SW480 (cell line): ENCODE measurements at places on chromosomes 12 and 14.

- DNase-seq, result no peak
Measured at GRCh38 chr12:124040291-124040690, 67.3 kb downstream of the ZNF664 start.

- no peak for DNase-seq
Measured at GRCh38 chr12:12180136-12180535, 86.7 kb downstream of the LRP6 start.

GRCh38 chr14:85280074-85280473, 249.9 kb upstream of the FLRT2 start:
- DNase-seq, result no peak

- peak; percentile 72 for DNase-seq
Measured at GRCh38 chr12:64560396-64561301, 49.6 kb upstream of the RASSF3 start.

DNA sequence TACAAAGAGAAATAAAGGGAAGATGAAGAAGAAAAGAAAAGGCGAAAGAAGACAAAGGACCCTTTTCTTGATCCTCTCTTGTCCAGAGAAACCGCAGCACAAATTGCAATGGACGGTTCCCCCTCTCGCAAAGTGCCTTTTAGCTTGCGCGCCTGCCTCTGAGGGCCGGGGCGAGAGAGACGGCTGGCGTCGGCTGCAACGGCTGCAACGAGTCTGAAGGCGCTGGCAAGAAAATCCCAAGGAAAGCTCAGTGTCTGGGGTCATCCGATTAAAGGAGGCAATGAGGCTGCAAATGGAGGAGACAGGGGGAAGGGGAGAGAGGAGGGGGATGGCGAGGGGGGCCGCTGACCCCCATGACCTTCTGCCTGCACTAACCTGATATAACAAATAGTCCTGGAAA, 671.5 kb downstream of the MED13L start:
- DNase-seq, result no peak

GRCh38 chr14:39472078-39472477, 39.8 kb upstream of the FBXO33 start:
- no peak for DNase-seq

DNA sequence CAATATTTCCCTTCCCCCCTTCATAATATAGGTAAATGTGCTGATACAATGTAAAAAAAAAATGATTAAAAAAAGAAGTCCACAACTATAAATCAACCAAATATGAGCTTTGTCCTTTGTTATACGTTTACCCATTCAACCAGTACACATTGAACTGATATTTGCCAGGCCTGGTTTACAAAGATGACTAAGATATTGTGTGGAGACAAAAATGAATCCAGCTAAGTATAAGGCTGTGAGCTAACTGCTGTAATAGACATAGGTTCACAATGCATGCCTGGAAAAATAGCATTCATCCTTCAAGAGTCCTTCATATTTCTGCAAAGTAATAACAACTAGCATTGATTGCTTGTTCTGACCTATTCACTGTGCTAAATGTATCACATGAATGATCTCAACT, 6.9 kb downstream of the C12orf56 start:
- DNase-seq, result no peak

GRCh38 chr14:101313268-101313667, 248.0 kb upstream of the DIO3 start:
- DNase-seq, result no peak

DNA sequence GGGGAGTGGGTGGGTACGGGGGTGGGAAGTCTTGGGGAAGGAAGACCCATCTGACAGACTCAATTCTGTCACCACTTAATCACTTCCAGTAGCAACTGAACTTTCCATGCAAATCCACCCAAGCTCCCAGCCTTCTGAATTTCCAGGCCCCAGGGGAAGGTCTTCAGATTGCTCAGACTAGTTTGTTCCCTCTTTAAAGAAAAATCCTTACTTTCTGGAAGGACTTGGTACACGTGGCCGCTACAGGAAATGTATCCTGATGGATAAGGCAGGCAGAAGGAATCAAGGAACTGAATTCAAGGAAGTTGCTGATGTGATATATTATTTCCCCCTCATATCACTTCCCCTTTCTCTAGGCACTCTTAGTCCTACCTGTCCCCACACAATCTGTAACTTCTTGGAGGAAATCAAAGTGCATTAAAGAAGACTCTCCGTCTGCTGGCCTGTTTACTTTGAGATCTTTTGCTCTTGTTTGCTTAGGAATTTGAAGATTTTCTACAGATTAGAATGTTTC, 6.4 kb downstream of the NFKBIA start:
- no peak for DNase-seq

DNA sequence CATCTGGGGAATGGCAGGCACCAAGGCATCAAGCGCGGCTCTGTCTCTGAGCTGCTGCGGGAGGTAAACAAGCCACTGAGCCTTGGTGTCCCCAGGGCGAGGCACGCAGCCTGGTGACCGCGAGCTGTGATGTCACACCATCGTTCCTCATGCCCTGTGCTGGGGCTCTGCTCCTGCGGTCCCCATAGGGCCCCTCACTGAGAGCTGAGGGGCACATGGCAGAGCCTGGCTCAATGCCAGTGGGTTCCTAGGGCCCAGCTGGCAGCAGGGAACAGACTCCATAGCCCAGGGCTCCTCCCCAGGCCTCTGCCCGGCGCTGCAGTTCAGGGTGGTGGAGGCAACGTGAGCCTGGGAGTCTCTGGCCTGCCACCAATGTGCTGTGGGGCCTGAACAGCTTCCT, 22.6 kb downstream of the CHGA start:
- DNase-seq, result no peak

DNA sequence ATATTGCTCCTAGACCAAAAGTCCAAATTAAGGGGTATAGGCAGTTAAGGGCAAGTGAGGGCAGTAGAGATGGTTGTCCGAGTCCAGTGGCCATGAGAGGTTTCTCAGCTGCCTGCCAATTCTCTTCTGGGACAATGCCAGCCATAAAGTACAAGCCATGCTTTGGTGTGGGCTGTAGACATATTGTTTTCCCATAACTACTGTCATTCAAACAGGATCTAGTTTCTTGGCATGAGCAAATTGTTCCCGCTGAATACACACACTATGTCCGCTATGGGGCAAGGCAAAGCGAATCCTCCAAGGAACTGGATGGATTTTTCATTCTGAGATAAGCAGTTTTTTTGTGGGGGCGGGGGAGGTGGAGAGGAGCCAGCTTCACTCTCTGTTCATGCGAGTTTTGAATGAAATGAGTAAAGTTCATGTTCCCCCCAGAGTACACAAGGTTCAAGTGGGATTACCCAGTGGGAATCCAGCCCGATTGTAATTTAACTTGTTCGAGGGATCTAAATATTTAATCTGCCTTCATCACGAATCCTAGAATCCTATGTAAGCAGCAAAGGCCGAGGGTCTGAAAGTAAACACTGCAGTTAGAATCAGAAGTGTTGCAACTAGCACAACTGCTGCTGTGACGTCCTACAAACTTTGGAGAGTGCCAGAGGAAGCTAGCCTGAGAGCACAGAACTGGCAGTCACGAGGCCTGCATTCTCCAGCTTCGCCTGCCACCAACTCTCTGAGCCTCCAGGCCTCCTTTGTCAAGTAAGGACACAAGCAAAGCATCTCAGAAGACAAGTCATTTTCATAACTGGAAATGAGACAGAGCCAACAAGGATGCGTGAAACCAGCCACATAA, 137.0 kb downstream of the CRADD start:
- DNase-seq, result no peak

DNA sequence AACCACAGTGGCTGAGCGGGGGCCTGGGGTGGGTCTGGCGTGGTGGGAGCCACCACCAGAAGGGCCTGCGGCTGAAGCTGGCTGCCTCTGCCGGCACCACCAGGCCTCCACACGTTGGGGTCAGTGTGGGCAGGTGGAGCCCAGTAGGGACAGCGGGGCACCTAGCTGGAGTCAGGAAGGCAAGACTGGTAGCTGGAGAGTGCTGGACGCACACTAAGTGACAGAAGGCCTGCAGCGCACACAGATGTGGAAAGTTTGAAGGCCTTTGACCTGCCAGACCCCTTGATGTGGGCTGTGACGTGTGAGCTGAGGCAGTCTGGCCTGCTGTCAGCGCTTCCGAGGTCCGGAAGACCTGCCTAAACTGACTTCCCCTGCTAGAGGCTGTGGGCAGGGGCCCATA, 26.3 kb downstream of the RIN3 start:
- no peak for DNase-seq

DNA sequence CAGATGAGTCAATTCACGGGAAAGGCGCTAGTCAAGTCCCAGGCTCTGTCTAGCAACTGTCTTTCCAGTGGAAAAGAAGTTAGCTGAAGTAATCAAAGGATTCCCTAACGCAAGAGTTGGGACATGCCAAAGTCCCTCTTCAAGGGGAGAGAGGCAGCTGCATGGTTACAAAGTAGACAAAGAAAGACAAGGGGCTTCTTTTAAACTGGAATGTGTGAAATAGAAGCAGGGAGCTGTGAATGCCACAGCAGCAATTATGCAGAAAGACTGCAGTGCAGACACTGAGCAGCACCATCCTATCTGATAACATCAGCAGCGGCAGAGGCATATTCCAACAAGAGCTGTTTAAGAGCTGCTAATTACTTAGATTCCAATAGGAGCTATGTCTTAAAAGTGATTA, 12.5 kb upstream of the CIPC start:
- no peak for DNase-seq

GRCh38 chr14:100736269-100737180, 9.8 kb downstream of the DLK1 start:
- no peak for DNase-seq

- DNase-seq, result peak; percentile 70
Measured at GRCh38 chr14:53663709-53664108, 292.9 kb downstream of the BMP4 start.

DNA sequence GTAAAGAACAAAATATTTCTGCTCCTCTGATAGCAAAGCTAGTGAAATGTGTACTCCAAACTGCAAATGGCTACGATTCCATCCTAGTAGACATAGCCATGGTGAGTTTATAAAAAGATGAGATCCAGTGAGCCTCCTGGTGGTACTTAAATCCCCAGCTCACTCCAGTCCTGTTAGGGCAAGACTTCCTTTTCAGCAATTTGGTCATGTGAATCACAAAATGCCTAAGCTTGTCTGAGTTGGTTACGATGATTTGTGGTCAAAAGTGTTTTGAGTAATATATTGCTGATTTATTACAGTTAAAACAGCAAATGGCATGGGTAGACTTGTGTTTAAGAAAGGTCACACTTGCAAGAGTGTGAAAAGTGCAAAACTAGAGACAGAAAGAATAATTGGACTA, 102.7 kb upstream of the NAV3 start:
- DNase-seq, result no peak

GRCh38 chr12:66176105-66176900, 6.5 kb upstream of the TMBIM4 start:
- DNase-seq, result no peak

DNA sequence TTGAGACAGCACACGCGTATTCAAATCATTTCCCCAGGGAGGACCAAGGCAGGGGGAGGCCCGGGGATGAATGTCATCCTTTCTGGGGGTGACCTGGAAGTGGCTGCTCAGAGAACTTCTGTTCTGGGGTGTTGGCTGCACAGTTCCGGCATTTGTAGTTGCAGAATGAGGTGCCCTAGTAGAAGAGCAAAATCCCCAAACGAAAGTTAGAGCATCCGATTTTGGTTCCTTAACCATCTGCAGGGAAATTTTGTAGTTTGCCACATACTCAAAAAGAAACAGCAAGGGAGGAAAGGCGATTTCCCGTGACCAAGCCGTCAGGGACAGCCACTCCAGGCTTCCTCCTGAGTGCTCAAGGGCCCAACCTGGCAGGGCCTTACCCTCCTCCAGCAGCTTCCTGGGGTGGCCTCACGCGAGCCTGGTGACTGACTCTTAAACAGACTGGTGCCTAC, 13.0 kb upstream of the TRAF3 start:
- no peak for DNase-seq

DNA sequence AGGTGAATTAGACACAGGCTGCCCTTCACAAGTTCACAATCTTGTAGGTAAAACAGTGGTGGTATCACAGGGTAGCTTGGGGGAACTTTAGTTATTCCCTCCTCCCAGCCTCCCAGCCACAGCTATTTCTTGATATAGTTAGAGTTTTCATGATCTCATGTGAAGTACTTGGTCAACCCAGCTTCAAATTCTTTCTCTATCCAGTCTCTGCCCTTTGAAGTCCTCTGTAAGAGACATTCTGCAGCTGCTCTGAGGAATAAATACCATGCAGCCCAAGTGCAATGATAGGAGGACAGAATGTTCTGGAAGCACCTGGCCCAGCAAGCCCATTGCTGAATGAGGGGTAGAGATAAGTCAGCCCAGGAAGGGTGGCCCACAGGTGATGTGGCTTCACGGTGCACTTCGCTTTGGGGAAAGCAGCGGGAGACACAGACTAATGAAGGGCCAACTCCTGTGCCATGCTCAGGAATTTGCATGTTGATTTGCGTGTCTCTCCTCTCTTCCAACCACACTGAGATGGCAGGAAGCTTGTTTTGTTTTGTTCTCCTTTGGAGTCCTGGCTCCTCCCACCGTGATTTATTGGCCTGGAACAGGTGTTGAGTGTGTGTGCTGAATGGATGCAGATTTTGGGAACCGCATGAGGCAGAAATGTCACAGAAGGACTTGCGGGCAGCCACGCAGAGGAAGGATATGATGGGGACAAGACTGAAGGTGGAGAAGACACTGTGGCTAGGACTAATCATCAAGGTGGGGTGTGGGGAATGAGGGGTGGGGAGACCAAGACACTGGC, 8.0 kb upstream of the TXNRD1 start:
- peak; percentile 16 for DNase-seq

GRCh38 chr14:99004112-99004511, 267.9 kb downstream of the BCL11B start:
- no peak for DNase-seq

GRCh38 chr14:99516871-99517642, 35.8 kb downstream of the CCNK start:
- DNase-seq, result no peak

DNA sequence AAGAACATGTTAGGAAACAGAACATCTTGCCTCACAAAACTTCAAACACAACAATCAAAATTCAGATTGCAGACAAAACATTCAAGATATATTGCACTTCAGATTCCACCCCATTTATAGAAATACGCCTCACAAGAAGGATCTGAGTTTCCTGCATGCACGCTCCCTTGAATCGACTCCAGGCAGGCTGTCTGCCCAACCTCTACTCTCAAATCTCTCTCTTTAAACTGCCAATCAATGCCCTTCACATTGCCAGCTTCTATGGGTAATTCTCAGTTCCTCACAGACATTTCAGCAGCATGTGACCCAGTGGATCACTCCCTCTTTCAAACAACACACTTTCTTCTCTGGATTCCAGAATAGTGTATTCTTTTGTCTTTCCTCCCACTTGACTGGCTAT, 184.1 kb downstream of the PRKD1 start:
- no peak for DNase-seq

GRCh38 chr12:92516277-92516600, 186.6 kb upstream of the PLEKHG7 start:
- no peak for DNase-seq

- no peak for DNase-seq
Measured at GRCh38 chr14:100842799-100843198, 16.9 kb downstream of the MEG3 start.
